ENCODE measurements at places on chromosomes 1 and 21.

GRCh38 chr1:16275591-16275990 is 38.6 kb upstream of the CPLANE2 start:
- DNase-seq = no peak

- DNase-seq = no peak
These were observed 39.9 kb upstream of the TENT5C start for GRCh38 chr1:117565745-117566455.

DNA sequence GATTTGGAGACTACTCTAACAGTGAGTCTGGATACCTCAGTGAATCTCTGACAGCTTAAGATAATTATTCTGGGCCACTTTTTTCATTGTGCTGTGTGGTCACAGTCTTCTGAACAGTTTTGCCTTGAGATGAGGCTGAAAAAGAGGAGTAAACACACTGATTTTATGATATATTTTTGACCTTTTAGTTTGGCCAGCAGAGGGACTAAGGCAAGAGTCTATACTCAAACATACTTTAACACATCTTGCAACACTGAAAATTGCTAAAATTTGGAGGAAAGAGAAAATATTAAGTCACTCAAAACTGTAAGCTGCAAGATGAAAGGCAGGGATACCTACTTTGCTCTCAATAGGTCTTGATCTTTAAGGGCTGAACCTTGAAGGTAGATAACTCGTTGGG is 182.7 kb downstream of the KCNT2 start:
- DNase-seq = no peak

DNA sequence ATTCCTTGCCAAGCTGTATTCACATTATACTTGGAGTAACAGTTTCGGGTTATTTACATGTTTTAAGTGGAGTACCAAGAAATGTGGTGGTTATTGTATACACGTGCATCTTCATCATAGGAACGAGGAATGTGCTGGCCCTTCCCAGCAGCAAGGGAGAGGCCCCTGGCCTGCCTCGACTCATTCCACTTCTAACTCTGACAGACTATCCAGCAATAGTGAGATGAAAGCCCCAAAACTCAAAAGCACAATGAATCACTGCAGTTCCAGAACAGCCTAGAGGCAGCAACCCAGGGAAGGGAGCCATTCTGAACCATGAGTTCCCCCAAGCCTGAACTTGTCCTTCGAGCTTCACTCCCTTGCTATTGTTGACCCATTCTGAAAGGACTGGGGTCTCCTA is 23.1 kb downstream of the FAM89A start:
- DNase-seq = no peak

DNA sequence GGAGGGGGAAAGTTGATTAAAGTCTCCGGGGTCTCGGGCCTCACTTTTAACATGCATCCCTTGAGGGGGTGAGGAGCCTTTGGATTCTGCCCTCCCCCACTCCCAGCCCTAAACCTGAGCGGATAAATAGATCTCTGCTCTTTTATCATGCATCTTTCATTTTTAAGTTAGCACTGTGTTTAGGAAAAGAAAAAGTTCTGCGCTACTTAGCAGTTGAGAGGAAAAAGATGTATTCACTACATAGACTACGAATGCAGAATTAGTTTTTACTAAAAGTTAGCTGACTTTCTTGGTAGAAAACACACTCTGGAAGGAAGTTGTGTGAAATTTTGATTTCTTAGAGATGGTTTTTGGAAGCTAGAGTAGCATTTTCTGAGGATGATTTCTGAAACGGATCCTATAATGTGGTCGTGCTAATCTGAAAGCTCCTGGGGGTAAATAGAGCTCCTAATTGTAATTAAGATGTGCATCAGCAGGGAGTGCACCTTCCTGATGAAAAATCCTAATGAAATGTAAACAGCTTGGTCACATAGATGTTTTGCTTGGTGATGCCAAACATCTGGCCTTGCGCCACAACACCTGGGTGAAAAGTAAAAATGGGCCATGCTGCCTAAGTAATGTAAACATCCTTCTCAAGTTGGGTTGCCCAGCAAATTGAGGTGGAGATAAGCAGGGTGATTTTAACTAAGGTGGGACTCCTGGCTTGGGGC is 1.8 kb downstream of the ROR1 start:
- DNase-seq = no peak

DNA sequence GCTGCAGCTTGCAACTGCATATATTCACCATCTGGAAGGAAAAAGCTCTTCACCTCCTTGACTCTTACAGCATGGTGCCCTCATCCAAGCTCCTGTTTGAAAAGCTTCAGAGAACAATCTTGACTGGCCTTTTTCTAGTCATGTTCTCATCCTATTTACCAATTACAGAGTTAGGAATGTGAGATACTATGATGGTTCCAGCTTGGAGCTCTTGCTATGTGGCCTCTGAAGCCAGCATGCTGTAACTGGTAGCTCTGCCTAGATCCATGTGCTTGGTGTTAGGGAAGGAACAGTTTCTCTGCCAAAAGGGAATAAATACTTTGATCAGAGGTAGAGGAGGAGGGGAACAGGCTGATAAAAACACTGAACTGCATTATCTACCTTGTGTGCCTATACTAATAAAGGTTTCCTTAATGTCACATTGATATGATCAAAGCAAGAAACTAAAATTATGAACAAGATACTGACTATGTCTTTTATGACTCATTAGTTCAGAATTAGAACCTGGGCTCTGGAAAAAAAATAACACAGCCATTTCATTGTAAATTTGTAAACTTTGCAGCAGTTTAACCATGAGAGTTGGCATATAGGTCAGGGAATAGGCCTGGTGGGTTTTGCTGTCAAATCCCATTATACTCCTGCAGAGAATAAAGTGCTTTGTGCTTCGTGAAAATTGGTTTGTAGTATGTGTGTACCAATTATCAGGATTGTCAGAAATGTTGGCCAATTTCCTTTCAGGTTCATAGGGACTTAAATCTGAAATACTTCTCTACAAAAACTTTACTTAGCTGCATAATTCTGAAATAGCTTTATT is 92.7 kb downstream of the LEPR start:
- no peak for DNase-seq

DNA sequence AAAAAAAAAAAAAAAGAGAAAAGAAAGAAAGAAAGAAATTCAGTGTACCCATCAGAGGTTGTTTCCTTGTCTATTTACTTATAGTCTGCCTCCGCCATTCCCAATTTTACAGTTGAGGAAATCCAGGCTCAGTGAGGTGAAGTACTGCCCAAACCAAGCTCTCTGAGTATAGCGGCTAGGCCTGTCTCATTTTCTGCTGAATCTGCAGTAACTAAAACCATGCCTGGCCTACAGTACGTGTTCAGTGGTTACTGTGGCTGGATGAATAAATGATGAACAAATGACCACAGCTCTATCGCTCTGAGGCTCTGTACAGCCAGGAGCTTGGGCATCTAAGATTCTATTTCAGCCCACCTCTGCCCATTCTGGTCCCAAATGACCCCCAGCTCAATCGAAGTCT is 24.3 kb downstream of the RAP1GAP start:
- no peak for DNase-seq

DNA sequence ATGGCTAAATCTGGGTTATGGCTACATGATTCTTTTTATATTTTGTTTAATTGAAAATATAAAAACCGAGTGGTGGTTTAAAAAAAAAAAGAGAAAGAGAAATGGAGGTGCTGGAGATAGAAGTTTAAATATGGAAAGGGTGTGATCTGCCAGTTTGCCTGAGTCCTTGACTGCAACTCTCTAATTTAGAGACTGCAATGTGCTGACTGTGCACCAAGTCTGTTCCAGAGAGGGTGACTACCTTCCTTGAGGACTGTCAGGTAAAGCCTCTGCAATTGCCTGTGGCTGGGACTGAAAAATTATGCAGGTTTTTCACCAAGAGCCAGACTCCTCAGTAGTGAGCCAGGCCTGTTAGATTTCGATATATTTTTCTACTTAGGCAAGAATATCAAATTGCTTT is 1326.3 kb downstream of the BRINP3 start:
- no peak for DNase-seq

All from SW480 (cell line).